HFFc6 (cell line): ENCODE measurements at places on chromosomes 6 and 20. TPM values are rescaled to one million over a fixed set of nuclear protein-coding genes. Genes with fewer than 3 reads are reported as not detected.

Gene MYMX
- not detected in 3 replicates for total RNA-seq

Gene CSTF1
- 35.6 to 43.2 TPM (median 38.4 TPM) in 3 replicates for total RNA-seq

Gene MATN4
- not detected in 3 replicates for total RNA-seq

Gene EEF1A2
- total RNA-seq, result 1.1 and 7.7 TPM in 2 replicates

Gene ADTRP
- 0.24 to 0.41 TPM (median 0.35 TPM) in 3 replicates for total RNA-seq

Gene MARCKS
- total RNA-seq, result 170 to 199 TPM (median 179 TPM) in 3 replicates

Gene HAO1
- not detected in 3 replicates for total RNA-seq

Gene DEFB124
- not detected in 3 replicates for total RNA-seq

Gene SMPDL3A
- 4.8 and 7.1 TPM in 2 replicates for total RNA-seq

Gene IPCEF1
- 0.33 TPM in 1 of 3 replicates, not detected in the others for total RNA-seq

Gene OR2H1
- total RNA-seq, result not detected in 3 replicates

Gene BPIFB4
- not detected in 3 replicates for total RNA-seq

Gene FAM83B
- total RNA-seq, result not detected in 3 replicates

Gene ZNF311
- 0.17 and 0.18 TPM in 2 replicates for total RNA-seq

Gene ANGPT4
- total RNA-seq, result not detected in 3 replicates

Gene CD24
- total RNA-seq, result 0.30 TPM in 1 of 3 replicates, not detected in the others

Gene CLPSL2
- not detected in 3 replicates for total RNA-seq

Gene BCAS1
- not detected in 3 replicates for total RNA-seq

Gene C20orf96
- total RNA-seq, result 2.9 to 4.0 TPM (median 3.6 TPM) in 3 replicates

Gene TFAP2D
- not detected in 3 replicates for total RNA-seq

Gene PHF3
- 21.0 to 24.0 TPM (median 22.4 TPM) in 3 replicates for total RNA-seq

Gene LRRC1
- total RNA-seq, result 8.1 to 11.9 TPM (median 8.2 TPM) in 3 replicates

Gene ADISSP
- 101 to 114 TPM (median 105 TPM) in 3 replicates for total RNA-seq

Gene KLHDC3
- total RNA-seq, result 44.4 to 50.3 TPM (median 49.8 TPM) in 3 replicates

Gene SLC35F1
- not detected in 3 replicates for total RNA-seq
